Renal pelvis (tissue), 12 donors: ENCODE measurements at places on chromosomes 4 and X.

DNA sequence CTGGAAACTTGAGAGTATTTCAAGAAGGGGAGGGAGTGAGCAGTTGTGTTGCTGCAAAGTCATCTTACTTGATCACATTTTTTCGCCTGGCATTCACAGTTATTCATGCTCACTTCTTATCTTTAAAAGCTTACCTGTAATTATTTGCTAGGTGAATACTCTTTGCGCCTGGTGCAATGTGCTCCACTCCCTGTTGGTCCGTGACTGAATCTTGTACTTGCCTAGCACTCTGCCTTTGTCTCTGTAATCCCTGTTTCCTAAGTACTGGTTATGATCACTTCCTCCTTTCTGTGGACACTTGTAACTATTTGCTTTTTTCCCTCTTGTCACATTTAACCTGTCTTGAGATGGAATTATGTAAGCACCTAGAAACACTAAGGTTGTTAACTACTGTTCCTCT lies 5.8 kb downstream of the BMP2K start:
- DNase-seq = no peak

DNA sequence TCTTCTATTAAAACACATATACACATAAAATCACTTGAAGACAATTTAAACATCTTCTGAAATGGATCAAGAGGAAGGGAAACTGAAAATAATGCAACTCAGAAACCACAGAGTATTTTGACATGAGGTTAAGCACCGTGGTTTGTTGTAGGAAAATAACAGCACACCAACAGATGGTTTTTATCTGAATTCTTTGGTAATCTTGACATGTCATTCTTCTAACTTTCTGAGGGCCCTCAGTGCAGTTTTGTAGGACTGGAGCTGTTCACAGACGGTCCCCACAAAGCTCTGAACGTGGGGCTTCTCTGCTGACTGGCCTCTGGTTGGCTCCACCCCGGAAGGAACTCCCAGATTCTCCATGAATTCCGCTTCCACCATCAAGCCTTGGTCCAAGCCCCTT lies 16.0 kb upstream of the TLR8 start:
- no peak for DNase-seq

DNA sequence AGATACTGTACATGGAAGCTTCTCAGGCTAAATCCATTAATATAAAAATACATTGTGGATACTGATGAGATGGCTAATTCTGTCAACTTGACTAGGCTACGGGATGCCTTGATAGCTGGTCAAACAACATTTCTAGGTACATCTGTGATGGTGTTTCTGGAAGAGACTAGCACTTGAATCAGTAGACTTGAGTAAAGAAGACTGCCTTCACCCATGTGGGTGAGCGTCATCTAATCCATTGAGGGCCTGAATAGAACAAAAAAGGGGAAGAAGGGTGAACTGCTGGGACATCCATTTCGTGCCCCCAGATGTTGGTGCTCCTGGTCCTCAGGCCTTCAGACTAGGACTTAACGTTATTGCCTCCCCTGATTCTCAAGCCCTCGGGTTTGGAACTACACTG lies 3.7 kb upstream of the SRP72 start:
- DNase-seq = no peak

GRCh38 chr4:5636766-5637670 lies 71.3 kb downstream of the EVC2 start:
- DNase-seq = no peak

- no peak for DNase-seq
Observed at GRCh38 chr4:180009316-180009715, 2233.9 kb upstream of the TENM3 start.

- DNase-seq = no peak
Observed at GRCh38 chr4:85720735-85721134, 245.8 kb downstream of the ARHGAP24 start.

DNA sequence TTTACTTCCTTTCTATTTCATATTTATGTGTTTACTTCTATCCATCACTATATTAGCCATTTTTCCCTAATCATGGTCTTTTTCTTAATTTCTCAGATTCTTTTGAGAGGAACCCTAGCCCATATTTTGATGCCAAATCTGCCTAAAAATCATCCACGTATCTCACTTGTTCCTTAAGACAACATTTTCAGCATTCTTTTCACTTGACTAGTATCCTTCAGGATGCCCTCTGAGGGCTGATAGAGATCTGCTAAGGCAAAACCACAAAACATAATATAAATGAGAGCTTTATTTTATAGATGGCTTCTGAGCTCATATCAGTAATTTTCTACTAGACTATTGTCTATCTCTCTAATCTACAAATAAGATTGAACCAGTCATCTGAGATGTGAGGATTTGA lies 341.9 kb downstream of the GPM6A start:
- no peak for DNase-seq

DNA sequence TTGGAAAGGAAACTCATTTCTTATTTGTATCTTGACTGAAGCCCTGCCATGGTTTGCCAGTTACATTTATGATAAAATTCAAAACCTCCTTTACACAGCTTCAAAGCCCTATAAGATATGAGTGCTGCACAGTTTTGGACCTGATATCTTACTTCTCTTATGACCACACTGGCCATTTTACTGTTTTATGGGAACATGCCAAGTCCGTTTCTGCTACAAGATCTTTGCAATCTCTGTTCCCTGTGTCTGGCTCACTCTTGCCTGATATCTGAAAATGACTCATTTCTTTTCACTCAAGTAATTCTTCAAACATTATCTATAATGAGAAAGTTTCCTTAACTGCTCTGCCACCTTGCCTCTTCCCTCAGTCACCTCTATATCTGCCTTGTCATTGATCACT lies 247.3 kb downstream of the SPOCK3 start:
- no peak for DNase-seq

- DNase-seq = no peak
Observed at GRCh38 chr4:156766846-156767245, 204.8 kb downstream of the PDGFC start.

DNA sequence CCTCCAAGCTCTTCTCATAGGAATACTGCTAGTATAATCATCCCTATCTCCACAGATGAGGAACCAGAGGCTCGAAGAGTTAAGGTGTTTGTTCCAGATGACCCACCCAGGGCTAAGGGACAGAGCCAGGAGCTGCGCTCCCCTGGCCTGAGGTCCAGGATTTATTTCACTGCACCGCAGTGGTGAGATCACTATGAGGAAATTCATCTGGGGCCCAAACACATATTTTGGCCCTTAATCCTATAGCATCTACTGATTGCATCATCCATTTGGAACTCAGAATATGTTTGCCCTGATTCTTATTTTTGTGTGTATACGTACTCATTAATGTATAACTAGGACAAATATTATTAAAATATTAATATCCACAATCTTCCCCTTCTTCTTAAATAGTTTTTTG lies 100.1 kb upstream of the RBPJ start:
- DNase-seq = no peak

DNA sequence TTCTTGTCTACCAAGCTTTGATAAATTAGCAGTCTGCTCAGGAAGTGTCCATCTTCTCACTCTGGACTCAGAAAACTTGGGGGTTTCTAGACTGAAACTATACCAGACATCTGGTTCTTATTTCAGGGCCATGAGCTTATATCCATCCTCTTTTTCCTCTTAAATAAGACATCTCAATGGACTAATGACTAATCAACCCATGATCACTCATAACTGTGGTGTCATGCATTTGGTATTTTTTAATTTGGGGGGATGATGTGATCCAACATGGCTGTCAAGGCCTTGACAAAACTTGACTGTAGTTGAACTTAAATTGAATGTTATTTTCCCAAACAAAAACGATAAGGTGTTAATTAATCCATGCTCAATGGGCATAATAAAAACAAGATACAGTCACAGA lies 87.8 kb downstream of the GPRASP3 start:
- no peak for DNase-seq
